Esophagus muscularis mucosa (tissue), 4 donors: ENCODE measurements at places on chromosomes 2 and 18.

DNA sequence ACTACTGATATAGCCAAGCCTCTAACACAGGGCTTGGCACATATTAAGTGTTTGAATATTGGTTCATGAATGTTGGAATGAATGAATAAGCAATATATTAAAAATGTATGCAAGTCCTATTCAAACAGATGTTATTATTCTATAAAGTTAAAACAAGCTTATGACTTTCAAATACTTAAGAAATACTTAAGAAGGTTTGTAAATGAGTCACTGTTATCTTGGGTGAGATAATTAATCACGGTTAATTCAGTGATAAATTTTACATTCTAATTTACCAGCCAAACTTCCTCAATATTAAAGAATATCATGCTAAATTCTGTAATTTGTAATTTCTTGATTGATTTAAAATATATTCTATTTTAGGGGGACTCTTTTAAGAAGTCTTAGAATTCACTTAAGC lies 74.8 kb downstream of the RBMS1 start:
- peaks cover 53% of the 10 kb centered on the region for H3K4me1 ChIP-seq
- no peak overlapping the region for H3K4me3 ChIP-seq
- H3K36me3 ChIP-seq = no peaks in the 10 kb centered on the region
- no peak overlapping the region for H3K27ac ChIP-seq

- no peak overlapping the region for H3K4me3 ChIP-seq
- DNase-seq = no peak
- no peaks in the 10 kb centered on the region for H3K4me1 ChIP-seq
- H3K27me3 ChIP-seq = no peaks in the 10 kb centered on the region
Measured at GRCh38 chr2:207692206-207693065, 19.0 kb upstream of the CCNYL1 start.

GRCh38 chr2:26483957-26484565 lies 6.1 kb upstream of the OTOF start:
- H3K27me3 ChIP-seq = no peaks in the 10 kb centered on the region
- no peak overlapping the region for H3K4me3 ChIP-seq
- no peaks in the 10 kb centered on the region for H3K36me3 ChIP-seq
- DNase-seq = no peak
- no peaks in the 10 kb centered on the region for H3K4me1 ChIP-seq
- no peak overlapping the region for H3K27ac ChIP-seq

- H3K36me3 ChIP-seq = no peaks in the 10 kb centered on the region
- no peak overlapping the region for H3K27ac ChIP-seq
- no peak for DNase-seq
- peaks cover 7% of the 10 kb centered on the region for H3K4me1 ChIP-seq
- no peak overlapping the region for H3K4me3 ChIP-seq
- no peaks in the 10 kb centered on the region for H3K27me3 ChIP-seq
Measured at GRCh38 chr2:239436669-239437335, 36.0 kb upstream of the HDAC4 start.

GRCh38 chr2:63654959-63655358 lies 66.2 kb downstream of the MDH1 start:
- H3K36me3 ChIP-seq = no peaks in the 10 kb centered on the region
- DNase-seq = no peak
- no peaks in the 10 kb centered on the region for H3K27me3 ChIP-seq
- H3K4me1 ChIP-seq = no peaks in the 10 kb centered on the region
- no peak overlapping the region for H3K27ac ChIP-seq

GRCh38 chr2:69299772-69300516 lies 87.1 kb downstream of the GFPT1 start:
- peaks cover 5% of the 10 kb centered on the region for H3K4me1 ChIP-seq
- DNase-seq = no peak
- no peak overlapping the region for H3K27ac ChIP-seq
- no peaks in the 10 kb centered on the region for H3K36me3 ChIP-seq
